ENCODE measurements at places on chromosomes 2 and 18.
A peak's percentile ranks its signal among the peaks of the same experiment; 100 is the strongest.

- DNase-seq = no peak
Measured at GRCh38 chr2:143808166-143808565, 678.9 kb downstream of the ARHGAP15 start.

GRCh38 chr2:39782591-39782990 is 3.5 kb upstream of the THUMPD2 start:
- DNase-seq = no peak

DNA sequence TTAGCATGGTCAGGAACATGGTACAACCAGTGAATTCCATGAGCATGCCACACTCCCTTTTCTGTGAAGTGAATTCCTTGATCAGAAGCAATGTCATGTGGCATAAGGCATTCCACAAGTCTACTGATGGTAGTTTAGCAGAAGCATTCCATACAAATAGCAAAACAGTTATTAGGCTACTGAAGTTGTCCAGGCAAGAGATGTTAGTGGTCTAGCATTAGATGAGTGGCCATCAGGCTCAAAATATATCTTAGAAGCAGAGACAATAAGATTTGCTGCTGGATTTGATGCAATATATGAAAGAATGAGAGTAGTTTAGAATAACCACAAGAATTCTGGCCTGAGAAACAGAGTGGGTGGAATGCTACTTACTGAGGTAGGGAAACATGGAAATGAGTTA is 355.3 kb upstream of the NRXN1 start:
- no peak for DNase-seq

GRCh38 chr2:26187114-26187513 is 14.2 kb downstream of the GAREM2 start:
- DNase-seq = no peak

DNA sequence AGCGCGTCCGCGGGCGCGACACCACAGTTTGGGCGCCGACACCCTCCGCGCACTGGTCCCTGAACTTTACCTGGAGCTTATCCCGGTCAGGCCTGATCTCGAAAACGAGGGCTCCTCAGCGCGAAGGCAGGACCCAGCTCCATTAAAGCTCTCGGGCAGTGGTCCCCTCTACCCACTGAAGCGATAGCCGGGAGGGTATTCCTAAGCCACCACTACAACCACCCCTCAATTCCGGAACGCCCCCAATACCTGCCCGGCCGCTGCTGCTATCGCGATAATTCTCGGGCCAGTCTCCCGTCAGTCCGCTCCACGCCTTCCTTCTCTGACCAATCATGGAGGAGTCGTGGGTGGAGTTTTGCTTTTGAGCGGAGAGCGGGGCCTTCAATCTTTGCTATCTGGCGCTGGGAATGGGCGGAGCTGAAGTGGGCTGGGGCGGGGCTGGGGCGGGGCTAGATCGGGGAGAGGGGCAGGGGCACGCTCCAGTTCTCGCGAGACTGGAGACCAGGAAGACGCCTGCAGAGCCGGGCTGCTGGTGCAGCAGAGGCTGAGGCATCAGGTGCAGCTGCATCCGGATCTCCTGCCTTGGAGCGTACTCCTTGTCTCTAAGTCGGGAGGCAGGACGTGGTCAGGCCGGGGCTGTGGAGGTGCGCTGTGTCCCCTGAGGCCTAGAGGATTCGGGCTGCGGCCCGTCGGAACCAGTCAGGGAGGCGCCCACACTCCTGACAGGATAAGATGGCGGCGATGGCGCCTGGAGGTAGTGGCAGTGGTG is at the start of the genes PIGN and RELCH:
PIGN (minus strand) TSS at position 283 of the 769 bp plus-strand sequence. CDS start 25,703 bp downstream, outside the sequence.
RELCH (plus strand) TSS at position 482 of the 769 bp plus-strand sequence; CDS start at position 733, 251 bp downstream.
- DNase-seq = peak; percentile 98

GRCh38 chr2:68901199-68901514 is 30.0 kb upstream of the BMP10 start:
- DNase-seq = no peak

GRCh38 chr2:195029804-195030654 is 627.0 kb upstream of the SLC39A10 start:
- no peak for DNase-seq

DNA sequence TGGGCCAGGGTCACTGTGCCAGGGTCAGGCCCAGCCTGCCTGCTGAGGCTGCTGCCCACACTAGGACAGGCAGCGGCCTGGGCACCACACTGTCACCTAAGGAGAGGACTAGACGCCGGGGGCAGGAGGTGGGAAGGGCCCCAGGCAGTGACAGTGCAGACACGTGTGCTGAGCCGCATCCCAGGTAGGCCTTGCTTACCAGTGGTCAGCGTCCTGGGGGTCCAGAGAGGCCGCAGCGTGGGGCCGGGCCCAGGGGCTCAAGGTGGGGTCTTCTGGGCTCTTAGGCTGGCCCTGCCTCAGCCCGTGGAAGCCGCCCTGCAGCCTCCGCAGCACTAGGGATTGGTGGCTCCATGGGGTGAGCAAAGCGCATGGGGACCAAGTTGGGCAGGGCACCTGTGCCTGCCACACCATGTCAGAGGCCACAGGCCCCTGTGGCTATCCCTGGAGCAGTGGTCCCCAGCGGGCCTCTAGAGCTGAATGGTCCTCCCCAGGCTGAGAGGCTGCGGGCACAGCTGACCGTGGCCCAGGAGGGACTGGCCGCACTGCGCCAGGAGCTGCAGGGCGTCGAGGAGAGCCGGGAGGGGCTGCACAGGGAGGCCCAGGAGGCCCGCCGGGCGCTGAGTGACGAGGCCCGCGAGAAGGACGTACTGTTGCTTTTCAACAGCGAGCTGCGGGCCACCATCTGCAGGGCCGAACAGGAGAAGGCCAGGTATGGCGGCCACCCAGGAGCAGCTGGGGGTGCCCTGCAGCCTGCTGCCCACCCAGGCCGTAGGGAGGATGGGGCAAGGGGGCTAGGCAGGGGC is 35.2 kb upstream of the SNED1 start:
- no peak for DNase-seq

DNA sequence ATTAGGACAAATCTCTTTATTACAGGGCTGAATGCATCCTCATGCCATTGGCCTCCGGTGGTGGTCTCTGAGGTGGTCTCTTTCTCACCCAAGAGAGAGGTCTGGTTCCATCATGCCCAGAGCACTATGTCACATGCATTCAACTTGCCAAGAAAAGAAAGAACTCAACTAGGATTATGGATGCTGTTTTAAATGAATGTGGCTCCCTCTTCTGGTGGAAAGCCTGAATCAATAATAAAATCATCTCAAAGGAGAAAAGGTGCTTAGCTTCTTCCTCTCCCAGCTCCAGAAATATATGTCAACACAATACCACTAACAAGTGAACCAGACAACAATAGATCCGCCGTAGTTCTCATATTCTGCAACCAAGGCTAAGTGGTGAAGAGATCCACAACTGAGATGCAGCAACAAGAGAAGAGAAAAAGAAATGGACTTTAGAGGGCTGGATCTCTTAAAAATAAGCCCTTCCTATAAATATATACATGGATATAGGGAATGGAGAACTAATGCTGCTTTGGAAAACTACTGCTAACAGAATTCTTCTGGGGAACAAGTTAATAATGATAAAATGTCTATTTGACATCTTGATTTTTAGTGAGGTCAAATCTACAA is 396.8 kb downstream of the NCKAP5 start:
- DNase-seq = peak; percentile 81

DNA sequence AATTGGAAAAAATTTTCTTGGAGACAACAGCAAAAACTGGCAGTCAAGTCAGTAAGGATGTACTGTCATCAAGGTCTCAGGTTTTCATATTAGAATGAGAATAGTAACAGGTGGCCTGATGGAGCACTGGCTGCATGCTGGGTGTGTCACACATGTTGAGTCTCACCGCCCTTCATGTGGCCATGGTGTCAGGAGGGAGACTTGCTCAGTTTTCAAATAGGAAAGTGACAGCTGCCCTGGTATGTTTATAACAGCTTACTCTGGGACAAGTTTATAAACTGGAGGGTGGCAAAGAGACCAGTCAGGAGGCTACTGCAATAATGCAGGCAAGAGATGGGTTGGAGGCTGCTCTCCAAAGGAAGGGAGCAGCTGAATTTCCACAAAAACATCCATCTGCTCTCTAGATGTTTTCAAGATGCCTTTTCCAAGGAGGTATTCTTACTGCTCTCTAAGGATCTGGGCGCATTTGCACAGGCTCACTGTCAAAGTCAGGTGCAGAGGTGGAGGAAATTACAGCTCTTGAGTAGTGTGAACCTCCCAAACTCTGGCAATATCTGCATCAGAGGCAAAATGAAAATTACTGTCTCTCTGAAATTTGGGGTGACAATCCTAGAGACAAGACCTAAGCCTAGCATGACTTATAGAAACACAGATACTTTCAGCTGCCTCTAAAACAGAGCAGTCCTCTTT is 321.9 kb upstream of the RAB12 start:
- no peak for DNase-seq

GRCh38 chr2:27831279-27832050 is 58.7 kb downstream of the RBKS start:
- no peak for DNase-seq

DNA sequence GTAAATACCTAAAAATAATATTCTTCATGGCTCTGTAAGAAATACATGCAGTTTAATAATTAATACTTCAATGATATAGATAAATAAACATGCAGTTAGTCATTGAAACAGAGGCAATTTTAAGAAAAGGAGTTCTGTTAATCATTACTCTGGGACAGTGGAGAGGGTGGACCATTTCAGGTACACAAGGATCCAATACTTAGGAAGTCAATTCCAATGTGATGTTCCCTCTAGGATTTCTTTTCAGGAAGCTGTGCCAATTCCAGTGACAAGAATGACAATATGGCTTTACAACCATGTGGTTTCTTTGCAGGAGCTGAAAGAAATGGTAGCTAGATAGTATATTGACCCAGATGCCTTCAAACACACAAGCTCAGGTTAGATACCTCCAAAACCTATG is 175.8 kb upstream of the NETO1 start:
- DNase-seq = peak; percentile 14

DNA sequence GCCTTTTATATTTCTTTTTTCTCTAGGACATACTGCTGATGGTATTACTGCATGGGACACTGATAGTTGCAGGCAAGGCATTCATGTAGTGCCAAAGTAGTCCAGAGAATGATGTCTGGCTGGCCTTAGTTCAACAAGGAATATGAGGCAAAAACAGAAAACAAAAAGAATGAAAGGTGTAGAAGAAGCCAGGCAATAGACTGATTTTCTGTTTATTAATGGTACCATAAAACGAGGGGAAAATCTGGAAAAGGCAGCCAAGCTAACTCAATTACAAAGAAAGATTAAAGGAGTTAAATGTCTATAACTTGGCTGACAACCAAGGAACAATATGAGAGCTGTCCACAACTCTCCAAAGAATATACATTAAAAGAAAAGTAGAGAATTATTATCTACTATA is 284.9 kb downstream of the ZEB2 start:
- DNase-seq = no peak

DNA sequence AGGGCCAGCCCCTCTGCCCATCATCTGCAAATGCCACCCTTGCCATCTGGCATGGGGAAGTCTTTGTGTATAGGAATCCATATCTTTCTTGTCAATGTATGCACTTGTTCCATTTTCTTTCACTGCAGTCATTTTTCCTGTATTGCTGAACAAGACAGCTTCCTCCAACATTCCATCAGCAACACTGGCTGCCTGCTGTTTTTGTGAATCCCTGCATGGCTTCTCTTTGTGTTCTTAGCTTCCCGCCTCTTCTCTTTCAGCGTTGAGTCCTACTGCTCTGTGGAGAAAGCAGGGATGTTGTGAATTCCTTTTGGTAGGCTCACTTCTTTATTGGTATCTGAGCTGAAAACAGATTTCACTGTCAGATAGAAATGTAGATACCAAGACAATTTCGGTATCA is 150.0 kb downstream of the LPIN1 start:
- DNase-seq = no peak

GRCh38 chr2:31241625-31242270 is 7.8 kb downstream of the EHD3 start:
- no peak for DNase-seq

DNA sequence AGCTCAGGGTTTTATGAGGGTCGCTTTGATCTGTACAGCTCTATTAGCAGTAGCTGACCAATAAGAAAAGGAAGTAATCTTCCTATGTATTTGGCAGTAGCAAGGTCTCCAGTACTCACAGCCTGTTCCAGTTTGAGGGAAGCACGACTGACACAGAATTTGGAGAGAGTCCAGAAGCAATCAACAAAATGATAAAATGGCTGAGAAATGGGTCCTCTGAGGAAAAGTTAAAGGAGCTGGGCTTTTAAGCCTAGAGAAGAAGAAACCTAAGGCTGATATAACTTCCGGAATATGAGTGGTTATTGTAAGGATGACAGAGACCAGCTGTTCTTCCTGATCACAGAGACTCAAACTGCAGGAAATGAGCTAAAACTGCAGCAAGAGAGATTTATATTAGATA is 382.8 kb downstream of the GPD2 start:
- DNase-seq = no peak

GRCh38 chr2:17146358-17146757 is 371.9 kb downstream of the RAD51AP2 start:
- DNase-seq = no peak

Data from DMS153 (cell line).